ENCODE measurements at places on chromosomes 16 and 17. TPM values are rescaled to one million over a fixed set of nuclear protein-coding genes. Genes with fewer than 3 reads are reported as not detected.

Gene PLLP
- 3.1 TPM for total RNA-seq

- H3K27me3 ChIP-seq, result peaks cover 7% of the 10 kb centered on the region
- H3K36me3 ChIP-seq, result no peaks in the 10 kb centered on the region
- H3K27ac ChIP-seq, result no peak overlapping the region
These were observed 217.5 kb downstream of the SOX9 start for GRCh38 chr17:72338304-72338703.

Gene LLGL1
- total RNA-seq, result 36.8 TPM

- no peak for DNase-seq
- H3K27me3 ChIP-seq, result no peaks in the 10 kb centered on the region
- peaks cover 12% of the 10 kb centered on the region for H3K4me1 ChIP-seq
- H3K27ac ChIP-seq, result no peak overlapping the region
- H3K36me3 ChIP-seq, result no peaks in the 10 kb centered on the region
- H3K4me3 ChIP-seq, result no peak overlapping the region
These were observed 30.1 kb downstream of the GNPTG start for GRCh38 chr16:1381612-1382406.

- no peak for DNase-seq
- no peaks in the 10 kb centered on the region for H3K36me3 ChIP-seq
- no peaks in the 10 kb centered on the region for H3K27me3 ChIP-seq
- no peak overlapping the region for H3K27ac ChIP-seq
These were observed 187.5 kb upstream of the ZNF469 start for GRCh38 chr16:88195269-88195705.

DNA sequence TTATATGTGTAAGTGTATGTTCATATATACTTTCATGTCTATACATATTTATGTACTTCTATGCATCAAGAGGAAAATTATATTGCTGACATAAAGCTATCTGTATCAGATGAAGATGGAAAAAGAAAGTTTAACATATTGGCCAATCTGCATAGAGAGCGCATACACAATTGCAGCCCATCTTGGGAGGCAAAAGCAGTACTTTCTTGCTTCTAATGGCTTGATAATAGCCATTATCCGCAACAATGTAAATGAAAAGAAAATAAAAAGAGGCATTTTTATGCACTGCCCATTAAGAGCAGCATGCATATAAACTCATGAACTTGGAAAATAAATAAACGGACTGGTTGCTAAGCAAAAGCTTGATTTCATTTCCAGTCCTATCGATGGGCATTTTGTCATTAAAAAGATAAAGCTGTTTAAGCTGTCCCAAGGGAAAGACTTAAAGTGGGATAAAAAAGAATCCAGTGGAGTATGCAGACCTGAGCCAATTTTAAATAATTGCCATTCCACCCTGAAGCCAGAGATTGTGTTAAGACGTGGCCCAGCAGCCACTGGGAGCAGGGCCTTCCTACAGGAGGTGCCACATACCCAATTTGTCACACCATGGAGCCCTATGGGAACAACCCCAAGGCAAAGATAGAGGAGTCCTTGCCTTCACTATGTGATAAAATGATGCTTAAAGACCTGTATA is 183.6 kb upstream of the CDH11 start:
- H3K27me3 ChIP-seq, result no peaks in the 10 kb centered on the region
- H3K4me1 ChIP-seq, result no peaks in the 10 kb centered on the region
- no peaks in the 10 kb centered on the region for H3K36me3 ChIP-seq
- DNase-seq, result no peak
- H3K27ac ChIP-seq, result no peak overlapping the region
- H3K4me3 ChIP-seq, result no peak overlapping the region

- peaks cover 19% of the 10 kb centered on the region for H3K36me3 ChIP-seq
- H3K4me1 ChIP-seq, result no peaks in the 10 kb centered on the region
- H3K4me3 ChIP-seq, result no peak overlapping the region
These were observed 46.6 kb upstream of the GSG1L start for GRCh38 chr16:28110074-28110473.

- no peak overlapping the region for H3K27ac ChIP-seq
- H3K27me3 ChIP-seq, result no peaks in the 10 kb centered on the region
- H3K36me3 ChIP-seq, result no peaks in the 10 kb centered on the region
- H3K4me1 ChIP-seq, result no peaks in the 10 kb centered on the region
- no peak for DNase-seq
These were observed 117.2 kb downstream of the MAF start for GRCh38 chr16:79483336-79483735.

DNA sequence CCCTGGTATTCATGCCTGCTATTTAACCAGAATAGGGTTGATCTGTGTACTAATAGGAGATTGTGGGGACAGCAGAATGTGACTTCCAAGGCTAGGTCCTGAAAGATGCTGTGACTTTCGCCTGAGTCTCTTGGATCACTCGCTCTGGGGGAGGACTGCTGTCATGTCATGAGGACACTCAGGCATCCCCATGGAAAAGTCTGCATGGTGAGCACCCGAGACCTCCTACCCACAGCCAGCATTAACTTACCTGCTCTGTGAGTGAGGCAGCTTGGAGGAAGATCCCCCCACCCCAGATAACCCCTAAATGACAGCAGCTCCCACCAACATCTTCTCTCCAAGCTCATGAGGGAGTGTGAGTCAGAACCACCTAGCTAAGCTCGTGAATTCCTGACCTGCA is 30.3 kb upstream of the C16orf78 start:
- H3K36me3 ChIP-seq, result no peaks in the 10 kb centered on the region
- H3K27ac ChIP-seq, result no peak overlapping the region
- no peaks in the 10 kb centered on the region for H3K4me1 ChIP-seq
- DNase-seq, result no peak
- H3K27me3 ChIP-seq, result no peaks in the 10 kb centered on the region
- no peak overlapping the region for H3K4me3 ChIP-seq

DNA sequence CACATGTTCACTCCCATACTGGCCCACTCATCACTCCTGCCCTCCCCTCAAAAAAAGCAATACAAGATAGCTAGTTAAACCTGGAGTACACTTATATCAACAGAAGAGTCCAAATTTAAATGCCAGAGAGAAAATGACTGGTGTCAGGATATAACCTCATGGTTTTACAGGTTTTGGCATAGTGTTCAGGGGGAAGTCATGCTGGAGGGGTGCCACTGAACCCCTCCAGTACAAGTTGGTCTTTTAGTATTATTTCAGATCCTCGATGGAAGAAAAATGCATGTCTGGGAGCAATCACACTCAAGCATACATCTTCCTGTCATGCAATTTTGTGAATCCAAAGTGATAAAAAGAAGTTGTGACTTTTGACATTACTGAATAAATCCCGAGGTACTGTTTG is 10.5 kb downstream of the NACA2 start:
- H3K36me3 ChIP-seq, result no peaks in the 10 kb centered on the region
- H3K27ac ChIP-seq, result no peak overlapping the region
- H3K4me1 ChIP-seq, result no peaks in the 10 kb centered on the region
- H3K4me3 ChIP-seq, result no peak overlapping the region
- DNase-seq, result no peak

DNA sequence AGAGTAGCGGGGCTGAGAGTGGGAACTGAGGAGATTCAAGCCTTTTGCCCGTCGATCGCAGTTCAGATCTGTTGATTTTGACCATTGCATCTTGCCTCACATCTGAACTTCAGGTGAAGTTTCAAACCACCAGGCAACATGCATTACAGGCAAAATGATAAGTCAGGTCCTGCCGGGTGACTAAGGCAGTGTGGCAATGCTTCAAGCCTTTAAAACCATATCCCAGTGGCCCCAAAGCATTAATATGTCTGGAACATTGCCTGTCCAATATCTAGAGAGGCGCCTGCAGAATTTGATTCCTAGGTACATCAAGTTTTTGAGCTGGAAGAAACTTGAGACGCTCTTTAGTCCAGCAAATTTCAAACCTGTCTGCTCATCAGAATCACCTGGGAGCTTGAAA is 502.8 kb downstream of the MAF start:
- no peaks in the 10 kb centered on the region for H3K36me3 ChIP-seq
- no peak overlapping the region for H3K27ac ChIP-seq
- no peak overlapping the region for H3K4me3 ChIP-seq
- DNase-seq, result no peak

DNA sequence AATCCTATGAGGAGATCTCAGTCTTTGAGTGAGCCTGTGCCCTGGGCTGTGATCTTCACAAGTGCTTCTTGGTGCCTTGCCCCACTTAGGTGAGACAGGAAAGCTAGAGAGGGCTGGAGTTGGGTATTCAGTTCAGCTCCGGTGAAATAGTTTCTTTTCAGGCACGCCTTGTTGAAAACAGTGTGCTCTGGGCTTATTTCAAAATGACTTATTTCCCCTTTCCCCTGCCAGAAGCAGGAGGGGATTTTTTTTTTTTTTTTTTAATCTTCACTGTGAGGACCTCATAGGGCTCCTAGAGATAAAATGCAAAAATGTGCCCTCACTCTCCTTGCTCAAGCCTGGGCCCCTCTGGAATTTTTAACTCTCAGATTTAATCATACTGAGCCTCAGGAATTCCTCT is 27.2 kb downstream of the MOSMO start:
- H3K4me1 ChIP-seq, result peaks cover 3% of the 10 kb centered on the region
- H3K36me3 ChIP-seq, result no peaks in the 10 kb centered on the region
- no peak for DNase-seq
- no peaks in the 10 kb centered on the region for H3K27me3 ChIP-seq
- no peak overlapping the region for H3K27ac ChIP-seq

DNA sequence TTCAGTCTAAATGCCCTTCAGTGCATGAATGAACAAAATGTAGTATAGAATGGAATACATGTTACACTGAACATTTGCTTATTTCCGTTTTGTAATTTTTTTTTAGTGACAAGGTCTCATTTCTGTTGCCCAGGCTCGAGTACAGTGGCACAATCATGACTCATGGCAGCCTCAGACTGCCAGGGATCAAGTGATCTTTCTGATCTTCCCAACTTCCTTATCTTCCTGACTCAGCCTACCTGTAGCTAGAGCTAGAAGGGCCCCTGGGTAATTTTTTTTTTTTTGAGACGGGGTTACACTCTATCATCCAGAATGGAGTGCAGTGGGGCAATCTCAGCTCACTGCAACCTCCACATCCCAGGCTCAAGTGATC is 7.3 kb upstream of the SLX4 start:
- no peak for DNase-seq
- no peaks in the 10 kb centered on the region for H3K27me3 ChIP-seq
- H3K4me1 ChIP-seq, result no peaks in the 10 kb centered on the region
- H3K27ac ChIP-seq, result no peak overlapping the region

DNA sequence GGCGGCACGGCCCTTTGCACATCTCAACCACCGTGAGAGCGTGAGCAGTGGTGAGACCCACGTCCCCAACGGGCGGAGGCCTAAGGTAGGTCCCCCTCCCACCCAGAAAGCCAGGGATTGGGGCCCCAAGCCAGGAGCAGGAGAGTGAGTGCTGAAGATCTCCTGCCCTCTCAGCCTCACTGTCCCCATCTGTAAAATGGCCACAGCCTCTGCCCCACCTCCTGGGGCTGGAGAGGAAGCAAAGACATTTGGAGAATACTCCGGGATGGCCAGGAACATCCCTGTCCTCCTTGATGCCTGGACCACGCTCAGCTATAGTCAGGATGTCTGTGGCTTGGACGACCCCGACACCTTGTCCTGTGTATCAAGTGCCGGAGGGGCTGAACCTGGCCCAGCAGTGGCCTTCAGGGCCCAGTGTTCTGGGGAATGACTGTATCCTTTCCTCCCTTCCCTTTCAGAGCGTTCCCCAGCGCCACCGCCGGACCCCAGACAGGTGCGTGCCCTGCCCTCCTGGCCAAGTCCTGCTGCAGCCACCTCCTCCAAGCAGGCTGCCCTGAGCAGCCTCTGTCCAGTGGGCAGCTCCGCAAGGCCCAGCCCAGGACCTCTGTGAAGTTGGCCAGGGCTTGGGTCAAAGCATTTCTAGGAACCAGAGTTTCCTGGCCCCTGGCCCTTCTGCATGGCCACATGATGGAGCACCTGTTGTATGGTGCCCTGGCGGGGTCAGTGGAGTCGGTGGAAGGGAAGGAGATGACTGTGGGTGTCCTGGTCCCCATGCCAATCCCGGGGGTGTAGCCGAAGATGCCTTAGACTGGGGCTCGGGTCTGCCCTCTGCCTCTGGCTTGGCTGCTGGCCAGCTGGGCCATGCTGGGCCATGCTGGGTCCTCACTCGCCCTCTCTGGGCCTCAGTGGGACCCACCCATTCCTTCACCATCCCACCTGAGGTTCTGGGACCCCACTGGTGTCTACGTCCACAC is 38.4 kb downstream of the ADCY7 start:
- H3K4me3 ChIP-seq, result no peak overlapping the region
- no peak overlapping the region for H3K27ac ChIP-seq
- H3K27me3 ChIP-seq, result no peaks in the 10 kb centered on the region
- H3K36me3 ChIP-seq, result no peaks in the 10 kb centered on the region
- no peaks in the 10 kb centered on the region for H3K4me1 ChIP-seq
- no peak for DNase-seq

Gene ACE
- total RNA-seq, result 207 TPM

DNA sequence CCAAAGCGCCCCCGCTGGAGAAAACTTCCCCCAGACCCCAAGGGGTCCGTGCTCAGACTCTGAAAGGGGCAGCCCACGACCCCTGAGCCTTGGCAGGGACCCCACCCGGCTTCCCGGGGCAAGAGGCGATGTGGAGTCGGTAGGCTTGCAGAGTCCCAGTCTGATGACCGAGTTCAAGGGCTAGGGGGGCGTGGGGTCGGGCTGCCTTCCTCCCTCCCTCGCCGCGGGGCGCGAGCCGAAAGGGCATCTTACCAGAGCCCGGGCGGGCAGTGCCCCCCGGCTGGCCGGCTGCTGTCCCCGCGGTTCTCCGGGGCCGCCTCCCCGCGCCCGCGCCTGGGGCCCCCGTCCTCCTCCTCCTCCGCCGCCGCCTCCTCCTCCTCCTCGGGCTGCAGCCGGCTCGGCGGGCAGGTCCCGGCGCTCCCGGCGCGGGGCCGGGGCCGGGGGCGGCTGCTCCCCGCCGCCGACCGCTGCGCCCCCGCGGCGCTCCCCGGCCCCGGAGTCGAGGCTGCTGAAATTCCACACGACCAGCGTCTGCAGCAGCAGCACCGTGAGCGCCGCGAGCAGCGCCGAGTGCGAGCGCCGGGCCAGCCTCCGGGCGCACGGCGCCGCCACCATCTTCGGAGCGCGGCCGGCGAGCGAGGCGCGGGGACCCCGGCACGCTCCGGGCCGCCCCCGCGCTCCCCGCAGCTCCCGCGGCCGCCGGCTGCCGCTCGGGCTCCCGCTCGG is 415 bp downstream of the XYLT1 start:
- DNase-seq, result no peak
- H3K27ac ChIP-seq, result no peak overlapping the region
- H3K4me3 ChIP-seq, result no peak overlapping the region
- no peaks in the 10 kb centered on the region for H3K36me3 ChIP-seq

Gene KRTAP9-2
- total RNA-seq, result not detected

- no peak overlapping the region for H3K27ac ChIP-seq
- no peak overlapping the region for H3K4me3 ChIP-seq
- no peaks in the 10 kb centered on the region for H3K36me3 ChIP-seq
- H3K4me1 ChIP-seq, result no peaks in the 10 kb centered on the region
These were observed 10.8 kb downstream of the SMTNL2 start for GRCh38 chr17:4594931-4595684.

Gene CSH2
- not detected for total RNA-seq

GRCh38 chr17:72164158-72164739 is 43.4 kb downstream of the SOX9 start:
- H3K36me3 ChIP-seq, result no peaks in the 10 kb centered on the region
- no peak overlapping the region for H3K4me3 ChIP-seq
- H3K27me3 ChIP-seq, result no peaks in the 10 kb centered on the region
- H3K27ac ChIP-seq, result no peak overlapping the region

- no peak overlapping the region for H3K4me3 ChIP-seq
- no peaks in the 10 kb centered on the region for H3K36me3 ChIP-seq
- no peaks in the 10 kb centered on the region for H3K27me3 ChIP-seq
- no peak overlapping the region for H3K27ac ChIP-seq
These were observed 26.8 kb downstream of the SGSM2 start for GRCh38 chr17:2363851-2364762.

- H3K27ac ChIP-seq, result no peak overlapping the region
- no peaks in the 10 kb centered on the region for H3K27me3 ChIP-seq
- H3K36me3 ChIP-seq, result no peaks in the 10 kb centered on the region
- H3K4me1 ChIP-seq, result no peaks in the 10 kb centered on the region
- H3K4me3 ChIP-seq, result no peak overlapping the region
- DNase-seq, result peak; percentile 37
These were observed 9.4 kb upstream of the TOM1L1 start for GRCh38 chr17:54891176-54891821.
